Ureter (tissue), 1 donor: ENCODE measurements at places on chromosomes 1 and 21.

DNA sequence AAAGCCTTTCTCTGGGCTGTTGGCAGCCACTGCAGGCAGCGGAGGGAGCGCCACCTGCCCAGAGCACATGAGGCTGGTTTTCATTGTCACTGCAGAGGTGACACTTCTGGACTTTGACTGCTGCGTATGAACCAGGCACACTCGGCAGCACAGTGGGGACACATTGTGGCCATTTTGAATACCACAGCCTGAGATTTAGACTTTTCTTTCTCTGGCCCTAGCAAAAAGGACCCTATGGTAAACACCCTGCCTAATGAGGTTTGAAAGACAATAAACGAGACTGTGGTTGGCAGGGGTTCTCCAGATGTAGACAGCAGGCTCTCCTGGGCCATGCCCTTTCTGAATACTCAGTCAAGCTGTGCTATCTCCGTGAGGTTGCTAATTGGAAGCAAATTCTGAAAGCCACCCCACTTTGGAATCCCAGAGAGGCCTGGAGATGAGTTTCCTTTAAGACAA, 12.0 kb upstream of the KCNE2 start:
- DNase-seq = peak; percentile 60

DNA sequence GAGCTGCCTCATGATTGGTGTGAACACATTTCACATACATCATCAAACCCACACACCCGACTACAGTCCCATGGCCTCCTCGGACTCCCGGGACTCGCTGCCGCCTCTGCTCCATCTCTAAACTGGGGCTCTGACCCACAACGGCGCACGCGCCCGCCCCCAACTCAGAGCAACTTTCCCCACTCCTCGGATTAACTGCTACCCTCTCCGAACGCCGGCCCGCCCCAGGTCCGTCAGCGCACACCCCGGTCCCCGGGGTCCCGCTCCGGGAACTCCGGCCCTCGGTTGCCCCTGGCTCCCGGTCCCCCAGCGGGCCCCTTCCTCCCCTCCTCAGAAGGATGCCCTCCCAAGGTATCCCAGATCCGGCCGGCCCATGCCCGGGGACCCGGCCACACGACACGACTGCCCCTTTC, 740 bp downstream of the DSTYK start:
- DNase-seq = no peak

GRCh38 chr1:10726355-10726754, 70.1 kb downstream of the CASZ1 start:
- DNase-seq = no peak

- no peak for DNase-seq
These were observed 55.8 kb downstream of the VPS13D start for GRCh38 chr1:12285496-12286143.

DNA sequence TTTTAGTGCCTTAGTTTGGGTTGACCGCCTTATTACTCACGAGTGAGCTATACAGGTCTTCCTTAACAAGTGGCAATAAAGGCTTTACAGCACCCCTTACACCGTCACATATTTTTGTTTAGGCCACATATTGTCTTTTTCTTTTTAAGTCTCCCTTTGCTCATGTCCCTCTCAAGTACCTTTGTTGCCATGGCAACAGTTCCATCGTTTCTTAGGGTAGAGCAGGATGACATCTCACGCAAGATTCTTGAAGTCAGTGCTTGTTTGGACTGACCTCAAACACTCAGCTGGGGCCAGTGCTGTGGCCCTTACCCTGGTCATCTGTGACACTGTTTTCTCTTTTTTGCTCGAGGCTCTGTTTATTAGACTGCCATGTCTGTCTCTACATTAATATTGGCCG, 69.8 kb downstream of the PBX1 start:
- DNase-seq = no peak

- no peak for DNase-seq
These were observed 423 bp downstream of the URB1 start for GRCh38 chr21:32392299-32392879.

GRCh38 chr1:11187000-11187399, 2.2 kb upstream of the ANGPTL7 start:
- no peak for DNase-seq

- no peak for DNase-seq
These were observed 24.3 kb upstream of the IKBKE start for GRCh38 chr1:206445911-206446356.

DNA sequence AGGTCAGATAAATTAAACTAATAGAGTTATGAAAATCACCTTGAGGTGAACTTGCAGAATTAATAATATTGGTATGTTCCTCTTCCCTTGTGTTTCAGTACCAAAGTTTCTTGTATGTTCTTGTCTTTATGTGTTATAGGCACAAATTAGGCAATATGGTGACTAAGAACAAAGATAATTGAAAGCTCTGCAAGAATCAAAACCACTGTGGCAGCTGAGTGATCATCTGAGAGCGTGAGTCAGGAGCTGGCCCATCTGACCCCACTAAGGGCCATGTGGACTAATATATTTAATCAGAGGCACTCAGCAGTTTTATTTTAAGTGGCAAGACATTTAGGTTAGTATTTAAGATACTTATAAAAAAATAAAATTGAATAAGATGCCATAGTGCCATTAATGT, 12.8 kb upstream of the CASQ2 start:
- DNase-seq = no peak

GRCh38 chr1:74812180-74812541, 79.2 kb downstream of the TYW3 start:
- DNase-seq = no peak

DNA sequence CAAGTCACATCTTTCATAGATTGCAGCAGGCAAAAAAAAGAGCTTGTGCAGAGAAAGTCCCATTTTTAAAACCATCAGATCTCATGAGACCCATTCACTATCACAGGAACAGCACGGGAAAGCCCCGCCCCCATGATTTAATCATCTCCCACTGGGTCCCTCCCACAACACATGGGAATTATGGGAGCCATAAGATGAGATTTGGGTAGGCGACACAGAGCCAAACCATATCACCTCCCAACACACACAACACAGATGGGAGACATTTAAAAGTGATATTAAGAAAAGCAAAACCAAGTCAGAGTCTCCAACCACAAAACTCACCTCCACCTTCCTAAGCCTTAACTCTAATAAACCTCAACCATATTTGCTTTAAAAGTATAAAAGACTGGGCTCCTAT, 61.5 kb upstream of the TIAM1 start:
- DNase-seq = no peak

DNA sequence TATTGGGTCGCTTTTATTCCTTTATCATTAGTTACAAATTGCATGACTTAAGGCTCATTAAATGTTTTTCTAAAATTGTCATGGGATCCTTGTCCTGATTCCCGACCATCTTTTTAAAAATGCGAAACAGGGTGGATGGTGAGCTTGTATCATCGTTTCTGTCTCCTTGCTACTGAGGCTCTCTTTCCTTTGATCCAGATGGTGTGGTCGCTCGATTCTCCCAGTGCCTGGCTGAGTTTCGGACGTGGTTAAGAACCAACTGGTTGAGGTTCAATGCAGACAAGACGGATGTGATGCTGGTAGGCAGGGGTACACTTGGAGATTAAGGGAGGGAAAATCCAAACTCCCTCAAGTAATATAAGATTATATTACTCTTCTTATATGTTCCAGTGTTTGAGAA, 1.2 kb downstream of the MIER1 start:
- no peak for DNase-seq
